CD4-positive, alpha-beta T cell treated with Interleukin-12 subunit alpha and Interleukin-12 subunit beta, for 1 hour (primary cell): ENCODE measurements at places on chromosomes 12 and 14.

- no peak for DNase-seq
Measured at GRCh38 chr12:15201056-15201455, 20.2 kb downstream of the RERG start.

DNA sequence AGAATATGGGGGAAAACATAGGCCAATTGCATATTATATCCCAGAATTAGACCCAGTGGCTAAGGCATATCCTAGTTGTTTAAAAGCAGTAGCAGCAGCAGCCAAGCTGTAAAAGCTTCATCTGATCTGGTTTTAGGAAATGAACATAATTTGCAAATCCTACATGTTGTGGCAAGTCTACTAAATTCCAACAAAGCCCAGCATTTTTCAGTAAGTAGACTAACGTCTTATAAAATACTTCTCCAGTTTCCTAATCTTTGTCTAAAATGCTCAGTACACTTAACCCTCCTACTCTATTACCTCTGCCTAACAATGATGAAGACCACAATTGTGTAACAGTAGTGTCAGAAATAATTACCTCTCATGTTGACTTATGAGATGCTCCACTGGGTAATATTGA is 70.9 kb upstream of the RERGL start:
- no peak for DNase-seq

DNA sequence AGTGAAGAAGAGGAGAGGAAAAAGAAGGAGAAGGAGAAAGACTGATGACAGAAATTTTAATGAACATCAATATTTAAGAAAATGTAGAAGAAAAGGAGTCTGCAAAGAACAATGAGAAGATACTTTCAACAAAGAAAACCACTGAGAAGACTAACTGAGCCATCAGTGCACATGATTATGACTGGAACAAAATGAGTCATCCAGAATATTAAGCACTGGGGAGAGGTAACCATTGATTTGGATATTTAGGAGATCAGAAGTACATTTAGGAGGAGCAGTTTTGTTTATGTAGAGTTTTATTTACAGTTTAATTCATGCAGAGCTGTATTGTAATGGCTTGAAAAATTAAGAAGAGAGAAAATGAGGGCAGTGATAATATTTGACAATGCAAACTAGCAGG is 159.1 kb downstream of the C12orf50 start:
- DNase-seq = no peak

- no peak for DNase-seq
Measured at GRCh38 chr14:100791348-100791735, 34.6 kb upstream of the MEG3 start.

- no peak for DNase-seq
Measured at GRCh38 chr14:51167587-51168214, 72.3 kb upstream of the TMX1 start.

DNA sequence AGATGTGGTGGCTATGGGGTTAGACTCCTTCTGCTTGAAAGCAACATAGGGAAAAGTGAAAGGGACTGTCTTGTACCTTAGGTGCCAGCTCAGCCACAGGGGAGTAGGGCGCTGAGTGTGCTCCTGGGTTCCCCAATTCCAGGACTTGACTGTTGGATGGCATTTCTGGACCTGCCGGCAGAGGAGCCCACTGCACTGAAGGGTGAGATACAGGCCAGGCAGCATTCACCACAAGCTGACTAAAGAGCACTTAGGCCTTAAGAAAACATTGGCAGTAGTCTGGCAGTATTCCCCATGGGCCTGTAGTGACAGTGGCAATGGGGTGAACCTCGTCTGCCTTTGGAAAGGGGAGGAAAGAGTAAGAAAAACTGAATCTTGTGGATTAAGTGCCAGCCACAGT is 67.1 kb upstream of the TMTC2 start:
- no peak for DNase-seq
